ENCODE measurements at places on chromosomes 7 and 10.
A peak's percentile ranks its signal among the peaks of the same experiment; 100 is the strongest.

- DNase-seq = no peak
Measured at GRCh38 chr7:90877201-90877600, 281.1 kb downstream of the CDK14 start.

DNA sequence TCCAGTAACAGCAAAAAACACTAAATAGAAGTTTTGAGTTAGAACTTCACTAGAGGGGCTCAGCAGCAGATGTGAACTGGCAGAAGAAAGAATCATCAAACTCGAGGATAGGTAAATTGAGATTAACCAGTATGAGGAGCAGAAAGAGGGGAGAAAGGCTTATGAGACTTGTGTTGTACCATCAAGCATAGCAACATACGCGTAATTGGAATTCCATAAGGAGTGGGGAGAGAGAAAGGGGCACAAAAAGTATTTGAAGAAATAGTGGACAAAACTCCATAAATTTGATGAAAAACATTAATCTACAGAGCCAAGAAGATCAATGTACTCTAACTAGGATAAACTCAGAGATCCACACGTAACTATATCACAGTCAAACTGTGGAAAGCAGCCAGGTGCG, 48.3 kb downstream of the RBAK start:
- DNase-seq = no peak

DNA sequence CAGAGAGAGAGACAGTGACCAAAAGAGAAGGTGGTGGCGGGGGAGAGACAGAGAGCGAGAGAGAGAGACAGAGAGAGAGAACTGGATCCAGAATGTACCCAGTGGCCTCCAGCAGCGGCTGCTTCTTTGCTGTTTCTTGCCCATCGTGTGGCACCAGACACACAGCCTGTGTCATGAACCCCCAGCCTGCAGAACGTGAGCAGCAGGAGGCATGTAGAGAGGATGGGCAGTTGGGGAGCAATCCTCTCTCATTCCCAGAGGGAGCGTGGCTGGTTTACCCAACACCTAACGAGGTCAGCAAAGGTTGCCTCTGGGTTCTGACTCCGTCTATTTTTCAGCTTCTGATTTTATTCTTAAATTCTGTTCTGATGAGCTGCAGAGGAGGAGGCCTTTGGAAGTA, 168.1 kb downstream of the ADARB2 start:
- DNase-seq = no peak

DNA sequence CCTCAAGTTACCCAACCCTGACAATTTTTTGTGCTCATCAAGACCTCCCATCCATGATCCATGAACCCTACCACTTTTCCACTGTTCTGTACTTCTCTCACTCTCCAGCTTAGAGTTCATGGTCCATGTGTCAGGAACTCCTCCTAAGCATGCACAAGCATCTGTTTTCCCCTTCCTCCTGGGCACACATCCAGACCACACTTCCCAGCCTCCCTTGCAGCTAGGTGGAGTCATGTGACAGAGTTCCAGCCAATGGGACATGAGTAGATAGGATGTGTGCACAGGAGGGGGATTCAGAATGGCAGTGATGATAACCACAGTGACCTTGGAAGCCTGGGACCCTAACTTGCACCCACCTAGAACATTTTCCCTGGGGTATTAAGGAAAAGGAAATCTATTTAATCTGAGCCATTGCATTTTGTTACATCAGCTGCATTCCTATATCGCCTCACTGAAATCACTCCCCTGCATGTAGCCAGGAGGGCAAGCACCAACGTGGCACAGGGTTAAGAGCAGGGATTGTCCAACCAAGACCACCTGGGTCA, 9.6 kb upstream of the FRMPD2 start:
- no peak for DNase-seq

- DNase-seq = peak; percentile 76
Measured at GRCh38 chr10:34498821-34499220, 316.3 kb downstream of the PARD3 start.

- peak; percentile 40 for DNase-seq
Measured at GRCh38 chr7:147406521-147407135, 1183.9 kb upstream of the C7orf33 start.

DNA sequence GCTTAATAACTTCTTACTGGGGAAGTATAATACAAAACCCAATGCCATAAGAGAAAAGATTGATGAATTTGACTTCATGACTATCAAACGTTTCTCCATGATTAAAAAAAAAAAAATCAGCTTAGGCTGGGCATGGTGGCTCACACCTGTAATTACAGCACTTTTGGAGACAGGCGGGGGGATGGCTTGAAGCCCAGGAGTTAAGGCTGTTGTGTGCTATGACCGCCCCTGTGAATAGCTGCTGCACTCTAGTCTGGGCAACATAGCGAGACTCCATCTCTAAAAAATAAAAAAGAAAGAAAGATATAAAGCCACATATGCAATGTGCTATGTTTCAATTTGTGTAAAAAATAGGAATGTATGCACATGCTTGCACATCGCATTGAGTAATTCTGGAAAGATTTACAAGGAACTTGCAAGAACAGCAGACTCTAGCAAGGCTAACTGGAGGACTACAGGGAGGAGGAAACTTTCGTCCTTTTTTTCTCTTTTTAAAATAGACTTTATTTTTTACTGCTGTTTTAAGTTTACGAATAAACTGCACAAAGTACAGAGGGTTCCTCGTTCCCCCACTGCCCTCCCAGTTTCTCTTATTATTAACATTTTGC, 10.3 kb upstream of the RARRES2 start:
- DNase-seq = no peak

DNA sequence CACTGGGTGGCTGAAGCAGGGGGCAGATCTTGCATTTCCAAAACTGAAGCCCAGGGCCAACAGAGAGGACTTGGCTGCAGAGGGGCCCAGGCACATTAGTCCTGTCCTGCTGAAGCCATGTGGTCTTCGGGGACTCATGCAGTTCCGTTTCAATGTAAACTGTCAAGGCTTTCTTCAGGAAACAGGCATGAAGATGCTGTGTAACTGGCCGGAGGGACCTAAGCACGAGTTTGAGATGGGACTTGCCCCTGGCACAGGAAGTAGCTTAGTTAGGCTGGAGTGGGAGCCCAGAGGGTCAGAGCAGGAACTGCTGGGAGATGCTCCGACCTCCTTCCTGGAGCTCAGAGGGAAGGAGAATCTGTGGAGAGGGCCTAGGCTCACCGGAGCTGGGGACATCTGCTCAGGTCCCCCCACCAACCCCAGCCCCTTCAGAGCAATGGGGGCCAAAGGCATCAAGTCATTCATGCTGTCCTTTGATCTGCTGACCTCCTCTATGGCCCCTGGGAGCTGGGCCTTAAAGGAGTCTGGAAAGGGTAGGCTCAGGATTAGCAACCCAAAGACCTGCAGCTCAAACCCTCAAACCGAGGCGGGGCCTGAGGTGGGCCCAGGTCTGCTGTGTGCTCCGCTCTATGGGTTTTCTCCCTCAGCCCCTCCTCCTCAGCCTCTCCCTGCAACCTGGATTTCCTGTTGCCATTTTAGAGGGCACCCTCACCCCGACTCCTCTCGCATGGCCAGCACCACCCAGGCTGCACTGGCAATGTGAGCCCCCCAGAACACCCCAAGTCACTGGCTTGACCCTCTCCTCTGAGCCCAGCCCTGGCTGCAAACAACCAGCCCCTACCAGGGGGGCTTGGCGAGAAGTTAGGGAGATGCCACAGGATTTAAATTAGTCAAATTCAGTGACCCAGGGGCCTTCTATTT, 4.4 kb upstream of the MNX1 start:
- no peak for DNase-seq

GRCh38 chr7:99473315-99473596, 566 bp downstream of the ZNF789 start:
- DNase-seq = peak; percentile 73

- DNase-seq = no peak
Measured at GRCh38 chr7:157097056-157097329, 41.7 kb upstream of the UBE3C start.

DNA sequence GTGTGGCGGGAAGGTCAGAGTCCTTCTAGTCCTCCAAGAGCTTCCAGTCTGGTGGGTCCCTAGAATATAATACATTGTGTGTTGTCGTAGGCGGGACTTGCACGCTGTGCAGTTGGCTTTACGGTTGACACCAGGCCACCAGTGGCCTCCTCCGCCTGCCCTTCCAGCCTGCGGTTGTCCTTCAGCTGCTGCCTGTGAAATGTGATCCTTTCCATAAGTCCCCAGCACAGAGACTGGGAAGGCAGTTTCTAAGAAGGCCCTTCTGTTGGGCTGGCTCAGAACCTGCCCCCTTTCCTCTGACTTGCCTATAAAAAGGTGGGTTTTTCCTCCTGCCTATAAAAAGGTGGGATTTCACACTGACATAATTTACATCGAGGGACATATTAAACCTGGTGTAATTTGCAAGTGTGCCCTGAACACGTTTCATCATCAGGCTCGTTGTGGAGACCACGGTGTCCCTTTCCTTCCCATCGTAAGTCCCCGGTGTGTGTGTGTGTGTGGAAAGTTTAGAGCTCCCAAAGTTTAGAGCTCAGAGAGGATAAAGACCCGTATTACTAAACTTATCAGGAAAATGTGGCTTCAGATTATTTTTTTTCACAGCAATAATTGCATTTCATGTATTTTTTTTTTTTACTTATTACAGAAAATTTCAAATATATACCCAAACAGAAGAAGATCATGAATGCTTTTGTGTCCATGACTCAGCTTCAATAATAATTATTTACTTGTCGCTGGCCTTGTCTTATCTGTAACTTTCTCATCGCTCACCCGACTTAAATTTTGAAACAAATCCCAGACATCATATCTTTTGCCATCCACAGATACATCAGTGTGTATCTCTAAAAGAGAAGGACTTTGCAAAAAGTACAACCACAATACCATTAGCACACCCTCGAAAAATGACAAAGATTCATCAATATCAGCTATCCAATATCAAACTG, 45.1 kb downstream of the CUX1 start:
- DNase-seq = no peak

GRCh38 chr10:28681291-28681763, 4.0 kb downstream of the BAMBI start:
- DNase-seq = no peak

GRCh38 chr7:93799750-93800357, 90.7 kb downstream of the TFPI2 start:
- DNase-seq = peak; percentile 64

DNA sequence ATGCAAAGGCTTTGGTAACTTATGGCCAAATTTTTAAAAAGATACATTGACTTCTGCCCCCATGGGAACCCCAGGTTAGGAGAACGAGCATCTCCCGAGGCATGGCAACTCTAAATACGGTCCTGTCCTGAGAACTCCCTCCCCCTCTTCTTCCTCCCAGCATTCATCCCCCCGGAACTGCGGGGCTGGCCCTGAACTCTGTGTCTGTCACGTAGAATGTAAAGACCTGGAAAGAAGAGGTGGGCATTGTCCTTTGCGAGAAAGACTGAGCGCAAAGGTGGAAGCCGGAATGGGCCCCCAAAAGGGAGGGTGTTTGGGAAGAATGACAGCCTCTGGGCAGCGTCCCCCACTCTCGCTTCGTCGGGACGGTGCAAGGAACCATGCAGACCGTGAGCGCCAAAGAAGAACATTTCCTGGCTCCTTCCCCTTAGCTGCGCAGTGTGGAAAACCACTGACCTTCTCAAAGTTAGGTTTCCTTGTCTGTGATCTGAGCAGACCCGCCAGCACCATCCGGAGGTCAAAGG, 21.0 kb downstream of the SHH start:
- DNase-seq = no peak

DNA sequence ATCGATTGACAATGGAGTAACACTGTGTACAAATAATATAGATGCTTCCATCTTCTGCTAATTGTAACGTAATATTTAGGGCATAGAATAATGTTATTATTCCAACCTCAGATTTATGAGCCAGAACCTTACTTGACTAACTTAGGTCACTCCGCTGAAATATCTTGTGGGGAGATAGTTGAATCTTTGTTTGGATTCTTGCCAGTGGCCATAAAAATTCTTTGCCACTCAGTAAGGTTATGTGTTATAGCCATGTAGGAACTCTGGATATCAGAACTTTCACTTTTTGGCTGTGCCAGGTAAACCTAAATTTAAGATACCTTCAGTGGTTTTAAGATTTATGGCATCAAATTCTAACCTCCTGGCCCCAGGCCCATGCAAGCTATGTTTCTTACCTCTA, 197.6 kb downstream of the WDR11 start:
- DNase-seq = no peak

- DNase-seq = no peak
Measured at GRCh38 chr10:104483582-104483981, 129.9 kb downstream of the CFAP58 start.
